ENCODE measurements at places on chromosomes 5 and 9.

- no peak for DNase-seq
Observed at GRCh38 chr9:1870915-1871314, 144.2 kb upstream of the SMARCA2 start.

DNA sequence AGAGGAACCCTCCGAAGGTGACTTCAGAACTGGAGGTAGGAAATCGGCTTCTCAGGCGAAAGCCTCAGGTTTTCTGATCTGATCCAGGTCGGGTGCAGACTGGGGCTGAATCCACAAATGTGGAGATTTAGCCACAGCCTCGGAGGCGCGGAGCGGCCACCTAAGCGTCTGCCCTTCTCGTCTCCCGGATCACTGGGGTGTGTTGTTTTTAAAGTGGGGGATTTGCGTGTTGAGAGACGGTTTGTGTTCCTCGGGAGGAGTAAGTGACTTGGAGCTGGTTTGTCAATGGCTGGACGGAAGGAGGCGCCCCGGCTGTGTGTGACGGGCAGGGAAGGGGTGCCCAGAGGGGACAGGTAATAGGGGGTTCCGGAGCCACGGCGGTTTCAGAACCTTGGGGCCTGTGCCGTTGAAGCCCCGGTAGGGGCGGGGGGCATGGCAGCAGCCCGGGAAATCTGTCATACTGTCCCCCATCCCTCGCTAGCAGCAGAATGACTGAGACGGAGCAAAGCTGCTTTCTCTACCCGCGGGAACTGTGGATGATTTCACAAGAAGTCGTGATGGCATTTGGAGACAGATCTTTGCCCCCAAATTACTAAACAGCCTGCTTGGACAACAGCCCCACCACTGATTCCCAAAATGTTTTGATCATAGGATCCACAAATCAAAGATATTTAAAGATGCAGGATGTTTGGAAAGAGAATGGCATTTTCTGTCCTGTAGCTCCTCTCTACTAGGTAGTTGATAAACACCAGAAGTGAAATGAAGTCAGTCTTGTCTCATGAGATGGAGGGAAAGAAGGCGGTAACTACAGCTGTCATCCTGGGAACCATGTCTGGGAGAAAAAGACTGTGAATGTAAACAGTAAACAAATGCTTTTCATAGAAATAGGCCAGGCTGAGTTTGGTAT lies 216.5 kb downstream of the PDZD2 start:
- no peak for DNase-seq

DNA sequence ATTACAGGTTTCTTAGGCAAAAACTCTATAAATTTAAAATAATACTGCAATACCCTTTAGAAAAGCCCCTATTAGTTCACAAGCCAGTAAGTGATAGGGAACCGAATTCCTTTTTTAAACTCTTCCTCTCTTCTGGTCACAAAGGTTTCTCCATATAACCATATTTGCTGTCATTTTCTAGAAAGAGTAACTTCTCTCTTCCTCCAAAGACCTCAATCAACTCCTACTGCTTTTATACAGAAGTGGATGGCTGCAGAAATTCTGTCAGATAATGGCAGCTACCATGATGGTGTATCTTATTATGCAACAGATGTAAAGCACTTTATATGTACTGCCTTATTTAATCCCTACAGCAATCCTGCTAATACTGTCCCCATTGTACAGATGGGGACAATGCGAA lies 6.2 kb downstream of the TUT7 start:
- no peak for DNase-seq

DNA sequence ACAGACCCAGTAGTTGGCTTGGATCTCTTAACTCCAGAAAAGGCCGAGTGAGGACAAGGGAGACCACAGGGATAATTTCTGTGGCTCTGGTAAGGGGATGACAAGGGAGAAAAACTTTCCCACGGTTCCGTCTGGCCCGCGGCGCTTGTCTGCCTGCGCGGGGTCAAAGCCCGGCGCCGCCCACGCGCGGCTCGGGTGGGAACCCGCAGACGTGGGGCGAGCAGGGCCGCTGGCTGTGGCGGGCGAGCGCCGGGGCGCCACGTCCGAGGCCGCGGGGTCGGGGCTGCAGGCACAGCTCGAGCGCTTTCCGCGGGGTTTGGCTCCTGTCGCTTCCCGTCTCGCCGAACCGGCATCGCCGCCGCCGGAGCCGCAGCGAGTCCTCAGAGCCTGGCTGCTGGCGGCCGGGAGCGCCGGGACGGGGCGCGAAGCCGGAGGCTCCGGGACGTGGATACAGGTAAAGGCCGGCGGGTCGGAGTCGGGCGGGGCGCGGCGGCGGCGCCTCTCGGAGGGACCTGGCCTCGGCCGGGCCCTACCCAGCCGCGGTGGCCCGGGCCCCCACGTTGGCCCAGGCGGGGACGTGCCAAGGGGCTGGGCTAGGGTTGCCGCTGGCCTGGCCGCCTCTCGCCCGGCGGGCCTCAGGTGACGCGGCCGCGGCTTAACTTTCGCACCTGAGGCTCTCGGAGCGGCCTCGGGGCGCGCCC lies at the start of gene RNF180:
RNF180 (plus strand) TSS at position 344 of the 701 bp plus-strand sequence. CDS start 34,965 bp downstream, outside the sequence.
- DNase-seq: no peak

DNA sequence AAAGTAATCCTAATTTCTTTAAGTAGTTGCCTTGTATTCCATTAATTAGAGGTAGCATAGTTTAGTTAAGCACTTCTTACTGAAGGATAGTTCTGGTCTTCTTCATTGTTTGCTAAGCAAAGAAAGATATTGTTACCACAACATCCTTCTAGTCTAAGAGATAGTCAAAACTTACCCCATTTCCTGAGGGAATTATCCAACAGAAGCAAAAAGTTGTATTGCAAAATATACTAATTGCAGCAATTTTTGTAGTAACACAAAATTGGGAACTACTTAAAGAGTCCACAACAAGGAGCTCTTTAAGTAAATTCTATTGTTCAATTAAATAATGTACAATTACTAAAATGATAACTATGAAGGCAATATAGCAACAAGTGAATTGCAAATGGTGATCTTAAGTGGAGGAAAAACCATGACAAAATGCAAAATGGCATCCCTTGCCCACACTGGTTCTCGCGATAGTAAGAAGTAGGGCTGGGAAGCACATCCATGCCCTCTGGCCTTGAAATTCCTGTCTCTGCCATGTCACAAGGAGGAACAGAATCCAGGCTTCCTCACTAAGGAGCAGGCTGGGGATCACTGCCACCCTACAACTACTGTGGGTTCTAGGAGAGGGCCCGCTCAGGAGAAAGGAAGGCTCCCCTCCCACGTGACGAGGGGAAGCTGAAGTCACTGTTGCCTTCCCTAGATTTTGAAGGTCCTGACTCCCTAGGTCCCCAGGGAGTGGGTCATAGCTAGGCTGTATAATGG lies 23.3 kb upstream of the MEGF9 start:
- no peak for DNase-seq

GRCh38 chr9:84754461-84754860 lies 84.9 kb downstream of the NTRK2 start:
- DNase-seq: no peak

DNA sequence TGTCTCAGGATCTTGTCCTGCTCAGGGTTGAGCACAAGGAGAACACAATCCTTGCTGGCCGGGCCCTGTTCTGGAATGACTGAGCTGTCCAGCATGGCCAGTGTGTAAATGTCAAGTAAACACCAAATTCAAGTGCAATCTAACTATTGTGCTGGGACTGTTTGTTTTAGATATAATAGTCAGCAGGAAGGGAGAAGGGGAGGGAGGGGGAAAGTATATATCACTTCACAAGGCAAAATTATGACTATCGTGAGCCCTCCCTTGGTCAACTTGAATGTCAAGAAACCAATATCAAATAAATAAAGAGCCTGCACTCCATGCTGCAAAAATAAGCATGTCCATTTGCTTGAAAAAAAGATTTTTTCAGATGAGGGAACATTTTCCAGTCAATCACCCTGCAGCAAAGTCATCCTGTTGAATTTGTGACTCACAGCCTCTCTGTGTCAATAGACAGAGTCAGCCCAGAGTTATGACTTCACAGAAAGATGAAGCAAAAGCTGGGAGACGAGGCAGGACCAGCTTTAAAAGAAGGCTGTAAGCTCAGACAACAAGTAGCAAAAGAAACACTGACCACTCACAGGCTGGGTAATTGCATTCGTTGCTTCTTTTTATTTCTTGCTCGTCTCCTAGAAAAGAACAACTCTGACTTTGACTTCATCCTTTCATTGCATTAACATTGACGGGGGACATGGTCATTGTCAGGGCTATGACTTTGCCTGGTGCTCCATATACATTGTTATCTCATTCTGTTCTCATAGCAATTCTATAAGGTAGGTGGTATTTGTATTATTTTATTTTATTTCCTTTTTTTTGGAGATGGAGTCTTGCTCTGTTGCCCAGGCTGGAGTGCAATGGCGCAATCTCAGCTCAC lies 15.3 kb upstream of the KLF4 start:
- DNase-seq: no peak

DNA sequence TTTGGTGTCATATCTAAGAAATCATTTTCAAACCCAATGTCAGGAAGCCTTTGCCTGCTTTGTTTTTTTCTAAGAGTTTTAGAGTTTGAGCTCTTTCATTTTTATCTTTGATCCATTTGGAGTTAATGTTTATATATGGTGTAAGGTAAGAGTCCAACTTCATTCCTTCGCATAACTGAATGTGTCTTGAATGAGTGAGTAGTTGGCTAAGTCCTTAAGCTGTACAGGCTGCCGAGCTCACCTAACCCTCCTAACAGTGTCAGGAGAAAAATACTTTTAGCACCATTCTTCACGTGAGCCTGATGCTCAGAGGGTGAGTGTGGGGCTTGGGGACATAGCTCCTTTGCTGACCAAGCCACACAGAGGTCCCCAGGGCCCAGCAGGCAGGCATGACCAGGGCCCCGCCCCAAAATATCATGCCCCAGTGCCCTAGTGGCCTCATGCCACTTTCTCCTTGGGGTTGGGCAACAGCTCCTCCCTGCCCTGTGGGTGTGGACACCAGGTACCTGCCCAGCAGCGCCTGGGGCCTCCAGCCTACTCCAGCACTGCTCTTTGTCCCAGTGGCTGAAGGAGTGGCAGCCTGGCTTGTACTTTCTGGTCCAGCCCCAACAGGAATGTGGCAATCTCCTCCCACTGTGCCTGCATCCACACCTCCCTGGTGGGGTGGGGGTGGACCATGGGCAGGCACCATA lies 17.2 kb downstream of the PPARGC1B start:
- DNase-seq: no peak

DNA sequence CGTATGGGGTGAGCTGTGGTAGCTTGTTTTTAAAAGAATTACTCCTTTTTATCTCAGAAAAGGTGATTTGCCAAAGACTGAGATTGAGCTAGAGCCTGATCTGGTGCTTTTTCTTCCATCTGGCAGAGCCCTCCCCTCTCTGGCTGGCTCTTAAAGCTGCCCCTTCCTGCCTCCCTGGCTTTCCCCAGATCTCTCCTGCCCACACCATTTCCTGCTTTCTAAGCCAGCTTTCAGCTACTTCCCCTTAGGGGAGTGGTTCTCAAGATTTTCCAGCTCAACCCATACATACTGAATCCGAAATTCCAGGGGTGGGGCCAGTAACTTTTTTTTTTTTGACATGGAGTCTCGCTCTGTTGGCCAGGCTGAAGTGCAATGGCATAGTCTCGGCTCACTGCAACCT lies 4.8 kb upstream of the ACOT12 start:
- no peak for DNase-seq

GRCh38 chr9:120873512-120873911 lies 3.5 kb downstream of the PHF19 start:
- no peak for DNase-seq

DNA sequence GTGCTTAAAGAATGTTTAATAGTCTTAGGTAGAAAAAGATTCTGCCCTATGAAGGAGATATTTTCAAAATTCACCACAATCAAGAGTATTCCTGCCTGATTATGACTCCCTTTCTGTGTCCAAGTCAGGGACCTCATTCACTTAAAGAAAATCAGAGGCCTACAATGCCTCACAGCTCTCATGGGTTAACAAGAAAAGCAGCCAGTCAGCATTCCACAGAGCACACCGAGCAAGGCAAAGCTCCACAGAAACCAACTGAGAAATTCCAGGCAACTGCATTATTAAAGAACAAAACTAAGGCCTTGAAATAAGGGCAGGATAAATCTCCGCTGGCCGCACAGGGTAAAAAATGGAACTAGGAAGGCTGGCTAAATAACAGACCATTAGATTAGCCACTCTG lies 161.1 kb downstream of the TARS1 start:
- DNase-seq: no peak

GRCh38 chr5:170523142-170523551 lies 19.3 kb downstream of the KCNIP1 start:
- DNase-seq: no peak

DNA sequence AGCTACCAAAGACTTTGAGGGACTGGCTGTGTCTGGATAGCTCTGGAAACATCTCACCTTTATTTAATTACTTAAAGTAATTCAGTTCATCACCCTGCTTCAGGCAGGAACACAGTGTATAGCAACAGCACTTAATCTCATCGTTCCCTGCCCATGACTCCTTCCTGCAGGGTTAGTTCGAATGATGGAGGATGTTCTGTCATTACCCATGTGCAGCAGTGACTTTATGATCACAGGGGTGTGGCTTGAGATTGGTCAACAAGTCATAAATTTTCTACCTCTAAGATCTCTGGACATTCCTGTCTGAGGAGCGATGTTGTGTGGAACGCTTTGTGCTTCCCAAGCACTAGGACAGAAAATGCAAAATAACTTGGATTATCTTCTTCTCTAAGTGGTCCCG lies 37.1 kb upstream of the PRUNE2 start:
- DNase-seq: no peak

GRCh38 chr9:98686961-98687855 lies 21.5 kb downstream of the GABBR2 start:
- no peak for DNase-seq

Data from activated naive CD8-positive, alpha-beta T cell treated with anti-CD3 and anti-CD28 coated beads, Interleukin-2, amount 50 U/mL, for 16 hours (primary cell).